Hematopoietic multipotent progenitor cell treated with erythropoietin and hydrocortisone succinate and interleukin-3 and kit ligand, for 4 days (in vitro differentiated cells): ENCODE measurements at places on chromosomes 5 and 9.

- DNase-seq: no peak
Observed at GRCh38 chr5:139299486-139299885, 5.9 kb downstream of the MATR3 start.

DNA sequence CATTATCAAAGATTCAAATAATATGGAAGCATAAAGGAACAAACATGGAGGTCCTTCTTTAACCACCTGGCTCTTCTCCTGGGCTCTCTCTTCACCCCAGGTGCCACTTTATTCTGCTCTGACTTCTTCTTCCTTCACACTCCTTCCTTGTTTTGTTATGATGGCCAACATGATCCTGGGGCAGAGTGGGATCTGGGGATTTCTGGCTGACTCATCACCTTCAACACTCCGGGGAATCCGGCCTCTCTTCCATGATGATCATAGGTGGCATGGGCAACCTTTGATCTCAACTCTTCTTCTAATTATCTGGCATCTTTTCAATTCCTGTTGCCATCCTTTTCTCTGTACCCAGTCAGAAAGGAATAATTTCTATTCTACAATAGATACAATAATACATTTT lies 62.1 kb upstream of the TRPC7 start:
- DNase-seq: no peak

GRCh38 chr5:6585168-6585567 lies 47.7 kb downstream of the NSUN2 start:
- DNase-seq: no peak

DNA sequence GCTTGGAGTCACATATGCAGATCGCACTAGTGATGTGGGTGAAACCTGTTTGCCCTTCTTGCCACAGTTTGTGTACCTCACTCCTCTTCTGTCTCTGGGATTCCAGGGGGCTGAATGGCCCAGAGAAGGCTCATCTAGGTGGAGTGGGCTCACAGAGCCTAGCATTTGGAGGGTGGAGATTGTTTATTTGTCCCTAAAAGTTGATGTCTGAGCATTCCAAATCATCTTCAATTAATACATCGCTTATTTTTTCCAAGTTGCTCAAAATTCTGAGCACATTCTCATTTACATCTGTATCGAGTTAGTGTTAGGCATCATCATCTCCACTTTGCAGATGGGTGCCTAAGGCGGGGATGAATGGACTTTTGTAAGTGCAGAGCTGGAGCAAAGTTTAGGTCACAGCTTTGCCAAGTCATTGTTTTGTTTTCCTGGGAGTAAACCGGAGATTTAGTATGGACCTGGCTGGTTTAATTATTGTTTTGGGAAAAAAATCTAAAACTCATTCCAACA lies 2.0 kb downstream of the ABL1 start:
- DNase-seq: no peak

DNA sequence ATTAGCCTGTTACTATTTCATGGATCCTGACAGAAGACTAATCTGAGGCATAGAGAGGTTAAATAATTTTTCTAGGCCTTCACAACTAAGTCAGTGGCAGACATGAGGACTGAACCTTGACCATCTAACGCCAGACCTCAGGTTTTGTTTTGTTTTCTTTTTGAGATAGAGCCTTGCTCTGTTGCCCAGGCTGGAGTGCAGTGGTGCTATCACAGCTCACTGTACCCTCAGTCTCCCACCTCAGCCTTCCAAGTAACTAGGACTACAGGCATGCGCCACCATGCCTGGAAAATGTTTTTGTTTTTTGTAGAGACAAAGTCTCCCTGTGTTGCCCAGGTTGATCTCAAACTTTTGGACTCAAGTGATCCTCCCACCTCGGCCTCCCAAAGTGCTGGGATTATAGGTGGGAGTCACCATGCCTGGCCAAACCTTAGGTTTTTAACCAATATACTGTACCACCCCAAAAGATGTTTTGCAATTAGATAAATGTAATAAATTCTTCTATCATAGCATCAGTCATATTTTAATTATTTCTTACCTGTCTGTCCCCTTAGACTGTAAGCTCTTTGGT lies 35.4 kb downstream of the ERCC6L2 start:
- DNase-seq: no peak

DNA sequence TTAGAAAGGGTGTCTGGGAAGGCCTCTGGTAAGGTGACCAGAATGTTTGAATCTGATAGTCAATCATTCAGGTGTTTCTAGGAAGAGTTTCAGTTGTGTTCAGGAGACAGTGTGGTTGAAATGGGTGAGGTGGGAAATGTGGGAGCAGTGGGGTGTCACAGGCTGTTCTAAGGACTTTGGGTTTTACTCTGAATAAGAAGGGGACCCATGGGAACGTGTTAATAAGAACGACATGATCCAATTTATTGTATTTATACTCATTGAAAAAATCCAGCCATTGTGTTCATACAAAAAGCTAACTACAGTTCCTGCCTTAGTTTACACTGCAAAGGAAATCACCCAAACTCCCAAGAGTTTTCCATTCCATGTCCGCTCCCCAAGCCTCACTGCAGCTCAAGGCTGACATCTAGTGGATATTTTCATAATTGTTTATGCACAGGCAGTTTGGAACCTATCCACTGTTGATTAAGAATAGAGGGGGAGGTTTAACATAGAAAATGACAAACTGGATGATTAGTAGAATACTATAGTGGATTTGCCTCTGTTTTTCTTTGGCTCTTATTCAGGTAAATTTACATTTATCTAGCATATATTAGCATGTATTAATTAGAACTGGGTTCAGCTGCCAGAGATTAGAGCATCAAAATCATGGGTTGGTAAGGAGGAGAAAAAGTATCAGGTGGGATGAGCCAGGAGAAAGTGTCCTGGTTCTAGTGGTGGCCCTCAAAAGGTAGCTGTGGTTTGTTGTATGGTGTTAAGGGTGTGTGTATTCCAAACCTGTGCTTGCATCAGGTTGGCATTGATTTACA lies 17.7 kb downstream of the CAVIN4 start:
- peak; percentile 73 for DNase-seq

GRCh38 chr9:25964239-25964638 lies 286.0 kb upstream of the TUSC1 start:
- peak; percentile 76 for DNase-seq

GRCh38 chr5:154868702-154869101 lies 10.3 kb downstream of the CNOT8 start:
- peak; percentile 53 for DNase-seq
